ENCODE measurements at places on chromosomes 12 and 14.

GRCh38 chr12:118188690-118189371 is 52.9 kb downstream of the PEBP1 start:
- DNase-seq = peak; percentile 33

GRCh38 chr12:54956818-54957641 is 27.5 kb downstream of the TESPA1 start:
- DNase-seq = no peak

- peak; percentile 18 for DNase-seq
Measured at GRCh38 chr14:105484069-105484996, 2.4 kb upstream of the CRIP1 start.

DNA sequence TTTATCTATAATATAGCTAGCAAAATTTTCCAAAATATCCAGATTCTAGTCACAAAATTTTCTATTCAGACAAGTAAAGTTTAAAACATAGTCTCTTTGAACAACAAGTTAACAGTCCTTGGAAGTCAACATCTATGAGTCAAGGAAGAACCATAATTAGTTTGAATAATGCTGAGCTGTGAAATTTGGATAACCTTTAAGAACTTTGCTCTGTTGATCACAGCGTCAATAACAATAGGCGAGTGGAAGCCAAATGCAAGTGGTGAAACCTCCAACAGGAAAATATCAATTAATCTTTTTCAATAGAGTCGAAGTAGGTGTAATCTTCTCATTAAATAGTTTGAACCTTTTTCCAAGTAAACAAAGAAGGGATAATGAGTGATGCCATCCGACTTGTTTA is 466.6 kb downstream of the FOXG1 start:
- no peak for DNase-seq

DNA sequence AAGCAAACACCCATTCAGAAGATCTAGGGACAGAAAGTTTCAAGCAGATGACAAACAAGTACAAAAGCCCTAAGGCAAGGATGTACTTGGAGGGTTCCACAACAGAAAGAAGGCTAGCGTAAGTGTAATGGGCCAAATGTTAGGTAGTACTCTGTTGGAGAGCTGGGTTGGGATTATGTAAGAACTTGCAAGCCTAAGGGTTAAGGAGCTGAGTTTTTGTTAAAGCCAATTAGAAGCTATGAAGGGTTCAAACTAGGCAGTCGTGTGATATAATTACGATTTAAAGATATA is 41.4 kb downstream of the HECTD1 start:
- peak; percentile 9 for DNase-seq

GRCh38 chr12:13176256-13176655 is 20.3 kb upstream of the EMP1 start:
- no peak for DNase-seq

DNA sequence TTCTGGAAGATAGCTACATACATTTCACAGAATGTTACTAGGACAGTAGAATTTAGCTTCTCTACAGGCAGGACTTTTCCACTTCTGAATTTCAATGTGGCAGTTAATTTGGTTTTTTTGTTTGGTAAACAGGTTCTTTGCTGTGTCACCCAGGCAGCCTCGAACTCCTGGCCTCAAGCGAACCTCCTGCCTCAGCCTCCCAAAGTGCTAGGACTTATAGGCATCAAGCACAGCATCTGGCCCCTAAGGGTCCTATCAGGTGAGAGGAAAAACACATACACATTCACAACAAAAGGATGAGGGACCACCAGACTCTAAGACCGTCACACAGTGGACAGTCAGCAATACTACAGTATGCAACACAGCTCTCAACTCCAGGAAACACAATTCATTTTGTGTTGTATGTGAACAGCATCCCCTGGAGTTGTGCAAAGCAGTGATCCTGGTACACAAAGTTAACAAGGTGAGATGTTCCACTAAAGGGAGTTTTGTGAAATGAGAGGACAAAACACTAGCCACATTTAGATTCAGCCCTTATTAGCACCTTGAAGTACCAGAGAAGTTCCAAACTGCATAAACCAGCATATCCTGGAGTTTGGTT is 6.9 kb downstream of the ATP2B1 start:
- no peak for DNase-seq

DNA sequence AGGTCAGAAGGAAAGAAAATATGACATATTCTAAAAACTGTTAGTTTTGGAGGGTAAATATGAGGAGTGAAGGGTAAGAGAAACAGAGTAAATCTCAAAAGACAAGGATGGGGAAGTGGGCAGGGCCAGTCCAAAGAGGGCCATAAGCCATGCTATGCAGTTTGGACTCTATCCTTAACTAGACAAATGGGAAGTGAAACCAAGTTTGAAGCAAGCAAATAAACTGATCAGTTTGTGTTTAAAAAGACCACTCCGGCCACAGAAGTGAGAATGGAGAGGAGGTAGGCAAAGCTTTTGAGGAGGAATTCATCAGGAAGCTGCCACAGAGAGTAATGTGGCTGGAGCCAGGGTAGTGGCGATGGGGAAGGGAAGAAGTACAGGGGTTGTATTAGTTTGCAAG is 37.5 kb upstream of the DAAM1 start:
- DNase-seq = no peak

DNA sequence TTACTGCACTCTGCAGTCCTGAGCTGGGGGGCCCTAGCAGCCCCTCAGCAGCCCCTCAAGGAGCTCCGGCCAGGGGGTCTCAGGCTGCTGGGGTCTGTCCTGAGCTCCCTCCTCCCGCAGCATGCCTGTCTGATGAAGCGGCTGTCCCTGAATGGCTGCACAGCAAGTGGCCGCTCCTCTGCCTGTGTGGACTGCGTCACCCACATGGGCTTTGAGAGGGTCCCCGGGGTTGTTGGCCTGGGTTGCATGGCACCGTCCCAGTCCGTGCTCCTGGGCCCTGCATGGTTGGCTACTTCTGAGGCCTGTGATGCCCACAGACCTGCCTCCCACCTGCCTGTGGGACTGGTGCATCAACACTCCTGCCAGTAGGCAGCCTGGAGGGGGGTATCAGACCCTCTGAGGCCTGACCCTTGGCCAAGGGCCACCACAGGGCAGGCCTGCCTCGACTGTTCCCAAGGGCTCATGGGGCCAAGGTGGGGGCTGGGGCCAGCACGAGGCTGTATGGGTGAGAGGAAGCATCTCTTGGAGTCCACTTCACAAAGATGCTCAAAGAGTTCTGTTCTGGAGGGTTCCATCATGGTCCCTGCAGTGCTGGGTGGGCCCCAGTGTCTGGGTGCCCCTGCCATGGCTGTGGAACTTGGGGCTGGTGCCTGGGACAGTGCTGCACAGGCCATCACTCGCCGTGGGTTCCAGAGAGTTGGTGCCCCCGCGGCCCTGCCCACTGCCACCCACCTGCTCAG is 12.2 kb downstream of the CEP170B start:
- DNase-seq = no peak

- DNase-seq = peak; percentile 81
Measured at GRCh38 chr14:69715725-69716477, 51.0 kb upstream of the SRSF5 start.

DNA sequence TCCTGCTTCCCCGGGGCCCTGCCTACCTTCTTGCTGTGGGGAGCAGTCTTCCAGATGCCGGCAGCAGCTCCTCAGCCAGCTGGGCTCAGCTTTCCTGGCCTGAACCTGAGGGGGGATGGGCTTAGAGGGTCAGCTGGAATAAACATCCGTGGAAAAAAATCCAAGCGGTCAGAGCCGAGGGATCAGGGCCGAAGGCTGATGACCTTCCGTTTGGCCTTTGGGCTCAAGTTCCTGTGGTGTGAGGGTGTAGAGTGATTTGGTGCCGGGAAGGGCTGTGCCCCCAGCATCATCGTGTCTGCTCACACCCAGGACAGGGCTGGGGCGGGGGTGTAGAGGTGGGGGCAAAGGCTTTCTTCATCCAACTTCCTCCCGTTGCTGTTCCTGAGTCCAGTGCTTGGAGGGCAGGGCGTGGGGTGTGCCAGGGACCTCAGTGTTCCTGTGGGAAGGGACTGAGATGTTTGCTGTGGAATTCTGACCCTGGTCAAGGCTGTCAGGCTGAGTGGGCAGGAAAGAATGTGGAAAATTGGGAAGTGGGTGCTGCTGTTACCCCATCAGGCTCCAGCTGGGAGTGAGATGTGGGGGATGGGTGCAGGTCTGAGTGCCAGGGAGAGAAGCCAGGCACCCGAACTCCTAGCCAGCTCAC is 2.6 kb downstream of the SMIM41 start:
- no peak for DNase-seq

GRCh38 chr14:73645248-73645610 is 443 bp downstream of the DNAL1 start:
- DNase-seq = no peak

- no peak for DNase-seq
Measured at GRCh38 chr14:51868405-51868804, 8.0 kb downstream of the GNG2 start.

Data from RPMI7951 (cell line).